ENCODE measurements at places on chromosomes 12 and 14. TPM values are rescaled to one million over a fixed set of nuclear protein-coding genes. Genes with fewer than 3 reads are reported as not detected.

LRP1-AS gene
- not detected for total RNA-seq

TAS2R31 gene
- 7.7 TPM for total RNA-seq

A2ML1 gene
- total RNA-seq: 0.72 TPM

HELB gene
- total RNA-seq: 3.4 TPM

PAWR gene
- total RNA-seq: 29.5 TPM

CD163 gene
- not detected for total RNA-seq

ACVRL1 gene
- total RNA-seq: 24.1 TPM
